ENCODE measurements at places on chromosomes 3 and 15. TPM values are rescaled to one million over a fixed set of nuclear protein-coding genes. Genes with fewer than 3 reads are reported as not detected.
A peak's percentile ranks its signal among the peaks of the same experiment; 100 is the strongest.

- DNase-seq, result no peak
These were observed 377.0 kb downstream of the PLCL2 start for GRCh38 chr3:17261627-17262369.

- no peak for DNase-seq
These were observed 8.5 kb downstream of the SEC61A1 start for GRCh38 chr3:128060473-128061381.

GRCh38 chr3:54781728-54782127 lies 146.1 kb downstream of the LRTM1 start:
- no peak for DNase-seq

GRCh38 chr3:192921793-192922192 lies 4.1 kb upstream of the MB21D2 start:
- DNase-seq, result no peak

- DNase-seq, result no peak
These were observed 330.8 kb upstream of the AGTR1 start for GRCh38 chr3:148366743-148367410.

DNA sequence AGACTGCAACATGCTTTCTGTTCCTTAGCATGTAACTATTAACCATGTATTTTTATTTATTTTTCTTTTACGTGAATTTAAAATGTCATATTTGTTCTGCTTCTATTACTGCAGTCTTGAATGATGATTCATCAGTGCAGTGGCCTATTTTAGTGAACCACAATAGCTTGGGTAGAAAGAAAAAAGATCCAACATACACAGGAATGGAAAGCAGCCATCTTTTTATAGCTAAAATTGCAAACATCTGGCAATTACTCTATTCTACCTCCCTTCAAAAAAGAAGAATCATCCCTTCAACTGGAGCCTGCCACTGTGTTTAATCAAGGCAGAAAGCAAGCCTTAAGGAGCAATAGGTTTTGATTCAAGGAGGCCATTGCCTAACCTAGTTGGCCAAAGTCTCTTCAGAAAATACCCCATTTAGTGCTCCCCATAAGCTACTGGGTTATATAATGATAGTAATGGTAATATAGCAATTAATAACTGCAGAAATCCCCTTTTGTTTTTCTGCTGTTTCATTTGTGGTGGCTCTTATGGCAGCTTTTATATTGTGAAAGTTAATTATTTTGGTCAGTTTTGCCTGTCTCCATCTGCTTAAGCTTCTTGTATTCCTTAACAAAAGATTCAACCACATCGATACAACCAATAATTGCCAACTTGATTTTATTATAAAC lies 267.3 kb downstream of the LPP start:
- DNase-seq, result no peak

- no peak for DNase-seq
These were observed 107.4 kb downstream of the PEAK1 start for GRCh38 chr15:77312523-77312922.

DNA sequence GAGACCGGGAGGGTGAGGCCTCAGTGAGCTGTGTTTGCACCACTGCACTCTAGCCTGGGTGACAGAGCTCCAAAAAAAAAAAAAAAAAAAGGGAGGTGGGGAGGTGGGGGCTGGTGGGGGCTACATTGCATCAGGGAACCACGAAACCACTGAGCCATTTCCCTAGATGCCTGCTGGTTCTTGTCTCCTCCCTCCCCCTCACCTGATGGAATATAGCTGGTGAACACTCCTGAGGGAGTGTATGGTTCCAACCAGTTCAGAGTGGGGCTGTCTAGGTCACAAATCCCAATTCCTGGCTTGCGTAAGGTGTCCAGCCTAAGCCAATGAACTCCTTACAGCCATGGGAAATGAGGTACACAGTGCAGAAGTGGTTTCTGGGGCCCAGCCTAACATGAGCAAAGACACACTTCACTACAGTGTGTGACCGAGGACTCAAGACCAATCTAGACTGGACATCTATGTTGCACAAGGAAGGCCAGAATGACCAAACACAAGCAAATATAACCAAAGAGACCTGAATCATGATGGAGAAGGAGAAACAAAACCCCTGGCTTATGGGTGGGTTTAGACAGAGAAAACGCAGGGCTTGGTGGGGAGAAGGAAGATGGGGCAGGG lies 39.1 kb upstream of the OSBPL11 start:
- DNase-seq, result no peak

DNA sequence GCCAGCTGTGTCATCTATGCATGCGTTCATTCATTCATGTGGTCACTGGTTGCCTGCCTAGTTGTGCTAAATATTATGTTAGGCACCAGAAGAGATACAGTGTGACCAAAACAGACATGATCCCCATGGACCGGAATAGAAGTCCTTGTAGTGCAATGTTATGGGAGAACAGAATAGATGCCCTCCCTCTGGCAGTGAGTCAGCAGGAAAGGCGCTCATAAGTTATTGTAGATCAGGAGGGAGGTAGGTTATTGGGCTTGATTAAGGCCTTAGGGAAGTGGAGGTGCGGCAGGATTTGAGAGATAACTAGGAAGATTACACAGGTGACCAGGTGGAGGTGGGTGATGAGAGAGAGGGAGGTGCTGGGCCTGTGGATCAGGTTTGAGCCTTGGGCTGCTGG lies 5.2 kb downstream of the MCTP2 start:
- no peak for DNase-seq

- no peak for DNase-seq
These were observed 4.3 kb upstream of the AP3B2 start for GRCh38 chr15:82714016-82714415.

- no peak for DNase-seq
These were observed 7.4 kb downstream of the CHRD start for GRCh38 chr3:184387174-184387714.

DNA sequence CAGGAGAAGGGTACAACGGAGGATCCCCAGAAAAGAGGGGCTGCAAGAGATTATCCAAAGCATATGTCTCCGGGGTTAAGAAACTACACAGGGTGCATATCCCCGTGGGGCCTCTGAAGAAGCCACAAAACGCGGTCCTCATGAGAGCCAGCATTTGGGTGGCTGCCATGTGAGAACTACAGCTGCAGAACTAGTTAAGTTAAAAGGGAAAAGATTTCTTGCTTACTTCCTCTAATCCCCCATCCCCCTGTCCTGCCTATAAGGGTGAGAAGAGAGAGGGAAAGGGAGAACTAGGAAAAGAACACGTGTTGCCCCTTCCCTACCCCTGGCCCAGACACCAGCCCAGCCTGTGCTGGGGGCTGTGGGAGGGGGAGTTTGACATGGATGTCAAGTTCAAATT lies 70.4 kb upstream of the PCSK6 start:
- no peak for DNase-seq

GRCh38 chr3:183958226-183958625 lies 59.5 kb downstream of the ABCC5 start:
- DNase-seq, result no peak

DNA sequence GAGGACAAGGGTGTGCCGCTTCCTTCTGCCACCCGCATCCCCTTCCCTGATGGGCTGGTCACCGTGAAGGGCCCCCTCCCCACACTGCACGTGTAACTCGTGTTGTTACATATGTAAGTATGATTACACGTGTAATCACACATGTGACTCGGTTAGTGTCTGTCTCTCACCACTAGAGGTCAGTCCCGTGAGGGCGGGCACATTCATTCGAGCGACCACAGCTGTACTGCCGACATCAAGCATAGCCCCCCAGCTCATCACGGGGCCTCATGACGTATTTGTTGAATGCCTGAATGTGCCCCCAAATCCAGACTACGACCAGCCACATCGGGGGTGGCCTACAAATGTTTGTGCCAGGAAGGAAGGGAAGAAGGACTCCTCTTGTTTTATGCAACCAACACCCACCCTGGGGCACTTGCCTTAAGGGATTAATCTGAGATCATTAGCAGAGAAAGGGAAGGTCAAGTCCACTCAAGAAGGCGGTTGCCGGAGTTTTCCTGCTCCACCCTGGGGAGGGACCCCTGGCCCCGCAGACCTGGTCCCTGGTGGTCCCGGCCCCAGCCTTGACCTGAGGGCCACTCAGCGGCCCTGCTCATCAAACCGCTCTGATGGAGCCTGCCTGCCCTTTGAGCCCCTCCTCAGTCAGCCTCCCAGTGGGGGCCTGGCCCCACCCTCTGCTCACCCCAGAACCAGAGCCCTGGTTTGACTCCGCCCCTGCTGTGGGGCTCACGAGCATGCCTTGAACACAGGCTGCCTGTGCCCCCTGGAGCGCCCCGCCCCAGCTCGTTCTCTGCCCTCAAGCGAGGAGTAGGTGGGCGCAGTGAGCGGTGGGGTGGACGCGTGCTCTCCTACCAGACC lies 52.8 kb downstream of the RGMA start:
- peak; percentile 68 for DNase-seq

GRCh38 chr15:92140796-92141195 lies 252.9 kb upstream of the ST8SIA2 start:
- no peak for DNase-seq

Gene PEX5L
- not detected for total RNA-seq

Gene SLC22A13
- 0.16 TPM for total RNA-seq

Gene ECE2
- total RNA-seq, result not detected

Gene CA12
- not detected for total RNA-seq

Gene RNF123
- 23.7 TPM for total RNA-seq

Gene CACNA2D2
- total RNA-seq, result 8.7 TPM

Gene UROC1
- not detected for total RNA-seq

Gene THAP10
- not detected for total RNA-seq
